Sciatic nerve (tissue), 2 donors: ENCODE measurements at places on chromosomes 11 and 22. TPM values are rescaled to one million over a fixed set of nuclear protein-coding genes. Genes with fewer than 3 reads are reported as not detected.

PCSK7 gene
- total RNA-seq = 68.7 TPM

- DNase-seq = no peak
These were observed 261.6 kb upstream of the CADM1 start for GRCh38 chr11:115765803-115766239.

CRYBA4 gene
- total RNA-seq = not detected

GRCh38 chr11:21771097-21771496 is 421.8 kb upstream of the ANO5 start:
- no peak for DNase-seq

- no peak for DNase-seq
These were observed 55.4 kb upstream of the NECTIN1 start for GRCh38 chr11:119784421-119784820.

VSIG10L2 gene
- total RNA-seq = not detected

DNA sequence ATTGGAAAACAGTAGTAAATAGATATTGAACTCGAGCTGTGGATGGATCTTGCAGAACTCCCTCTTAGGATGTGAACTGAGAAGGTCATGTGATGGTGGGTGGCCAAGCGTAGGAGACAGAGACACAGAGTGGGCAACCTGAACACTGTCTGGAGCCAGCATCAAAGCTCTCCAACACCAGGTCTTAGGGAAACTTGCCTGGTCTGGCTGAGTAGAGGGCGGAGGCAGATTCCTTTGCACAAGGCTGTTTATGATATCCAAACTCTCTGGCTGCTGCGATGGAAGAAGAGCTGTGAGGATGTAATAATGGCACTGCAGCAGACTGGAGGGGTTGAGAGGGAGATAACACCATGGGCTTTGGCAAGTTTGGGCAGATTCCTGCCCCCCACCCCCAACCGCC is 10.1 kb downstream of the NAV2 start:
- DNase-seq = no peak

TREH gene
- total RNA-seq = not detected

RIMBP3C gene
- 0.36 TPM for total RNA-seq
